Lower lobe of right lung (tissue), 2 donors: ENCODE measurements at places on chromosomes 13 and 19.

GRCh38 chr19:55674459-55674840, 576 bp upstream of the EPN1 start:
- no peak for DNase-seq

DNA sequence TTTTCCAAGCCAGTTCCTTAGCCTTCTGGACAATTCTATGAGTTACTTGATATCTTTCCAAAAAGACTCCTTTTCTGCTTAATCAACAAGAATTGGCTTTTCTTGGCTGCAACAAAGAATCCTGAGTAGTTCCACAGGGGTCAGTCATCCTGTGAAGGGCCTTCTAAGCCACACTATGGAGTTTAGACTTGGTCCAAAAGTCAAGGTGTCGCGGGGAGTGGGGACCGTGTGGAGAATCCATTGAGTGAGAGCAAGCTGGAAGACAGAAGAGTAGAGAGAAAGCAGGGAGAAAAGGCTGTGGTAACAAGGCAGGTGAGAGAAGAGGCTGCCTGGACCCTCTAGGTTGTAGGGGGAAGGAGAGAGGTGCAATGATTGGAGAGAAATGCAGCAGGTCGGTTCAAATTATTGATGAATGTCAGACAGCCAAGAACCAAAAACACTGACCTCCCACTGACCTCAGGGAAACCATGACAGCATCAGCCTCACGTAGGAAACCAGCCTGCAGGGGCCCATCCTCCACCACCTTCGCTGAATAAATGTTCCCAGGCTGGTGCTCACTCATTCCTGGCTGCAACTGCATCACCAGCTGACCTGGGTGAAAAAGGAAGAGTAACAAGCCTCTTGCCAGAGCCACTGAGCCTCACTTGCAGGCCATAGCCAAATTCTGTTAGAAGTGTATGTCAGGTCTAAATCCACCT, 7.1 kb upstream of the IFT88 start:
- DNase-seq: no peak

- DNase-seq: no peak
Measured at GRCh38 chr19:17871878-17872250, at the start of gene SLC5A5. TSS of gene SLC5A5 (plus strand) at chr19:17871945. CDS start at chr19:17872320, 375 bp downstream.

GRCh38 chr13:75647126-75647784, 11.1 kb downstream of the LMO7 start:
- DNase-seq: no peak

GRCh38 chr13:63124863-63125262, 1709.2 kb upstream of the PCDH20 start:
- DNase-seq: no peak

GRCh38 chr19:27676877-27677276, 1536.1 kb downstream of the UQCRFS1 start:
- no peak for DNase-seq

DNA sequence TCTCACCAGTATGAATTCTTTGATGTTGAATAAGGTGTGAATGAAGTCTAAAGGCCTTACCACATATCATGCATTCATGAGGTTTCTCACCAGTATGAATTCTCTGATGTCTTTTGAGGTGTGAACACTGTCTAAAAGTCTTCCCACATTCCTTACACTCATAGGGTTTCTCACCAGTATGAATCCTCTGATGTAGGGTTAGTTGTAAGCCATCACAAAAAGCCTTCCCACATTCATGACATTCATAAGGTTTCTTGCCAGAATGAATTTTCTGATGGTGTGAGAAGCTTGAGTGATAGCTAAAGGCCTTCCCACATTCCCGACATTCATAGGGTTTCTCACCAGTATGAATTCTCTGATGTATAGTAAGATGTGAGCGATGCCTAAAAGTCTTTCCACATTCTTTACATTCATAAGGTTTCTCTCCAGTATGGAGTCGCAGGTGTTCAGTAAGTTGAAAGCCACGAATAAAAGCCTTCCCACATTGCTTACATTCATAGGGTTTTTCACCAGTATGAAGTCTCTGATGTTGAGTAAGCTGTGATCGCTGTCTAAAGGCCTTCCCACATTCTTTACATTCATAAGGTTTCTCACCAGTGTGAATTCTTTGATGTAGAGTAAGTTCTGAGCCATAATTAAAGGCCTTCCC, 27.7 kb downstream of the ZNF461 start:
- no peak for DNase-seq
